ENCODE measurements at places on chromosomes 1 and 21.

- no peak for DNase-seq
These were observed 78.7 kb downstream of the SSBP3 start for GRCh38 chr1:54327386-54328065.

GRCh38 chr1:164731161-164731876 is 172.3 kb downstream of the PBX1 start:
- no peak for DNase-seq

GRCh38 chr1:176903474-176903873 is 261.0 kb downstream of the ASTN1 start:
- no peak for DNase-seq

- DNase-seq, result no peak
These were observed 12.5 kb downstream of the NFIA start for GRCh38 chr1:61094677-61095469.

GRCh38 chr1:173205146-173206051 is 1.7 kb downstream of the TNFSF4 start:
- DNase-seq, result no peak

GRCh38 chr1:102120910-102121309 is 124.2 kb upstream of the OLFM3 start:
- DNase-seq, result peak; percentile 82

DNA sequence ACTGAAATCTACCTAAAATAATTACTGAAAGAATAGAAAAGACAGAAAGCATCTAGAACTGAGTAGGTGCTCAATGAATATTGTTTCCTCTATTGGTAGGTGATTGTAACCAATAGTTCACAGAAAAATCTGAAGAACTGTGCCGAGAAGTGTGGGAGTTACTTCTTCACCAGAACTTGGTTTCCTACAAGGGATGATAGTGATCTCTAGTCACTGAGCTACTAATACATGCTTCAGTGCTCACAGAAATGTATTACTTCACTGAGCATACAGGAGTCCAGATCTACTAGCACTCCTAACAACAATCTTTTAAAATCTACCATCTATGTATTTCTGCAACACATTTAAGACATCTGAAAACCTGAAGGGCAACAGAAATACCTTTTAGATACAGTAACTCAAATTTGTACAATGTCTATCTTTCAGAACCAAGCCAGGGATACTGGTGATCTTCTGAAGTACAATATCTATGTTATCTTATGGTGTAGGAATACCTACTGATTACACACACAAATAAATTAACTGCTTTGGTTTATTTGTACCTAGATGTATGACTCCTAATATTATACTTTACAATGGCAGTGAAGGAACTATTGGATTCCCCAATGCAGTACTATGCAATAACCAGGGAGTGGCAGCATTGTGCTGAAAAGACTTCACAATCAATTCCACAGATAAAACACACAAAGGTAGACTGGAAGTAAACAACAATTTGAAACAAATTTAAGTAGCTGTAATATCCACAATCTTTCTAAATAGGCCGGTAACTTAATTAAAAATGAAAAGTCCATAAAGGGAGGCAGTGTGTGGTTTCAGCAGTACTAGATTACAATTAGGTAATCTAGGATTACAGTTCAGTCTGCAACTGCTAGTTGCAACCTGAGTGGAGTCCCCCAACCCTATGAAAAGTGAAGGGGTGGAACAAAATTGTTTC is 243.0 kb downstream of the SLC45A1 start:
- peak; percentile 59 for DNase-seq

Measured in DMS153 (cell line).